ENCODE measurements at places on chromosomes 6 and 20.

DNA sequence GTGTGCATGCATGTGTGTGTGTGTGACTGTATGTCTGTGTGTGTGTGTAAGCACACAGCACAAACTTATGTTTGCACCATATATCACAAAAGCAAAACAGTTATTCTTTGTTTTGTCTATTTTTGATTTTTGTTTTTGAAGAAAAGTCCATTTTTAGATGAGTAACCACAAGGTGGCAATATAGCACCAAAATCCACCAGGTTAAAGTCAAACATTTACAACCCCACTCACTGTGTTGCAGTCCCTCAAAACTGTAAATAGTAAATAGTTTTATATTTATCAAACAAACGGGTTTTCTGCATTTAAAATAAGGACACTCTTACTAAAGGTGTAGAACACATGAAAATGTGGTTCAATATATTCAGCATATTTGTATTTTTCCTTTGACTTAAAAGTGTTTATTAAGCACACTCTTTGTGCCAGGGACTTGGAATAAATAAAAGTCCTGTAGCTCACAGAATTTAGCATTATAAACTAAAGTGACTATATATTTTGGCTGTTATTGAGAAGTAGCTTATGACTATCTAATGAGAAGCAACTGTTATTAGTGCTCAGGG, 118.5 kb downstream of the GFRAL start:
- no peak for DNase-seq

DNA sequence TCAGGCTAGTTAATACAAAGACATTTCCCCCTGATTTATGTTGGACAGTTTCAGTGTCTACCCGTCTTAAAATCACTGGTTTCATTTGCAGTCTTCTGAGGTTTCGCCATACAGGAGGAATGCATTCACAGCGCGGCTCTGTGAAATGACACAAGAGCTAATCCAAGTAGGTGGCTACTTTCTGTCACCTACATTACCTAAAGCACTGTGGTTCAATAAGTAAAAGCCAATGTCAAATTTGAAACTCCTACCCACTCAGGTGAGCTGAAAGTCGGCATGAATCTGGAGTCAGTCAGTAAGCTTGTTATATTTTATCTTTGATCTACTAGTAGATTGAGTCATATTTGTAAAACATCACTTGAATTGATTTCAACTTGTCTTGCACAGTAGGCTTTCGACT, 370.8 kb downstream of the LAMA2 start:
- DNase-seq, result no peak

- DNase-seq, result no peak
Measured at GRCh38 chr6:150157081-150157480, 14.2 kb downstream of the PPP1R14C start.

DNA sequence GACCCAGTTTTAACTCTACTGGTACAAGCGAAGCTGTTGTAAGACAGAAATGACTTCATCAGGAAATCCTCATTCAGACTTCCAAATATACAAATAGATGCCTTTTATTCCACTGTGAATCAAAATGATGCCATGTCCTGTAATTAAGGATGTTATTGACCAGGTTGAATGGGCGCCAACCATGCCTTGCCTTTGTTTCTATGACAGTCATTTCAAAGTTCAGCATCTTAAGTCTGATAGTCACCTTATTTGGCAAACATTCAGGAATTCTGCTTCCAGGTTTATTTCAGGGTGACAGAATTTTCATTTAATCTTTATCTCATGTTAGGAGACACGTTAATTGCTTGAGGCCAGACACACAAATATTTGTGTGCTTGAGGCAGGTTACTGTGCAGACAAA, 592.8 kb upstream of the JAG1 start:
- no peak for DNase-seq

GRCh38 chr6:83192456-83192855, 609 bp downstream of the PGM3 start:
- no peak for DNase-seq

GRCh38 chr20:58634521-58635278, 16.4 kb upstream of the STX16 start:
- DNase-seq, result no peak

DNA sequence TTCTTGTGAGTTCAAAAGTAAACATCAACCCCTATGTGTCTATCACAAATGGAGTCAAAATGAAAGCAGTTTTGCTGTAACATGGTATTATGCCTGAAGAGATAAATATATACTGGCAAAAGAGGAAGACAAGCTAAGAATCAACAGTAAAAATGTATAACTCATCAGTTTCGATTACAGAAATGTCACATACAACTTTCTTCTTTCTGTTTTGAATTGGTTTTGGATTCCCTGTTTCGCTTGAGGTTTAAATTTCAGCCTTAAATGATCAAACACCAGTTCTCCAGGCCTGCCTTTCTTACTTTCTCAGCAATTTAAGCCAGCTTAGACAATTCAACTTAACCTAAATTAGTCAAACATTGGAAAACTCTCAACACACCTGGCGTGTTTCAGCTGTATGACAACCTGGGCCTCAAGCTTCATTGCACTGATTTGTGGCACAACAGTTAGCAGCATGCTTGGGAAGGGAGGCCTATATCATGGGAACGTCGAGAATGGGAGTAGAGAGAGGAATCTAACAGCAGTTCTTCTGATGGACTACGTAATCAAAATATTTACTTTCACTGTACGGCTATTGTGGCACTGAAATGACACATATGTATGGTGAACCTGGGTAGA, 51.9 kb upstream of the MARCKS start:
- no peak for DNase-seq

GRCh38 chr6:108492131-108492766, 68.5 kb upstream of the FOXO3 start:
- DNase-seq, result no peak

Data from lower lobe of right lung (tissue), 2 donors.